ENCODE measurements at places on chromosomes 5 and 9.

DNA sequence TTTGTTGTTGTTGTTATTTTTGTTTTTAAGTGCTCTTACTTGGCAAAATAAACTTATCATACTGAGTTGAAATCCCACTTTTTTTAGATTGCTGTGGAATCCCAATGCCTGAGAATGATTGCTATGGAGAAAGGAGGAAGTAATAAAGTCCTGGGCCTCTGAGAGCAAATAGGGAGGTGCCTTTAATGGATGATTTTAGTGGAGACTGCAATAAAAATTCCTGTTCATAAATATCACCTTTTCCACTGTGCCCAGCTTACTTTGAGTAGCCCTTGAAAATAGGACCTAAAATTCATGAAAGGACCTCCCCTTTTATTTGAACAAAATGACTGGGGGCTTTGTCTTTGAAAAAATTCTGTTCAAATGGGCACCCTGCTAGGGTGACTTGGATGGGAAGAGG is 21.8 kb upstream of the ANKH start:
- no peak for DNase-seq

DNA sequence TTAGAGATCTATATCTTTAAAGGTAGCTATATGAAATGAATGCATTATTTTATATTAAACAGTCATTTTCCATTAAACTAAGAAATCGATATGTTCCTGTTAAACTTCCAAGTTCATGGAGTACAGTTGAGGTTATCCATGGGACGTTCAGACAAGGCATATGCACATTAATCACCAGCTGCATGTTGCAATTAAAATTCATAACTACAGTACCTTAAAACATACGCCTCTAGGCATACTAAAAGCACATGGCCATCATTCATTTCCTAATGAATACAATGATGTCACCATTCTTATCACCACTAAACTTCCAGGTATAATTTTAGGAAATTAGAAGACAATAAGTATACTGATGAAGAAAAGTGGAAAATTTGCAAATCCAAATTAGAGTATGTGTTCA is 174.3 kb downstream of the CDH12 start:
- no peak for DNase-seq

DNA sequence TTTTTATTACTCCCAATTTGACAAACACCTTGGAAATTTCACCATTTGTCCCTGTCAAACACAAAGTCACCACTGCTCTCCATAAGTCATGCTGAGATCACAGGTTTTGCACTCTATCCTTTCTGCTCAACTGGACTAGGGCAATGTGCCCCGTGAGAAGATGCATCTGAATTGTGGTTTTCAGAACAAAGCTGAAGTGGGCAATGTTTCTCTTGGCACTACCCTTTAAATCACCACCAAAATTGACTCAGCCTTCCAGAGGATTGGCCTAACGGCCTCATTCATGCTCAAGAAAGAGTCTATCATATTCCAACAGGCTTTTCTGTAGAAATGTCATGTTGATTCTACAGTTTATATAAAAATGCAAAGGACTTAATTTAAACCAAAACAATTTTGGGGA is 81.0 kb upstream of the TRIO start:
- DNase-seq, result no peak

DNA sequence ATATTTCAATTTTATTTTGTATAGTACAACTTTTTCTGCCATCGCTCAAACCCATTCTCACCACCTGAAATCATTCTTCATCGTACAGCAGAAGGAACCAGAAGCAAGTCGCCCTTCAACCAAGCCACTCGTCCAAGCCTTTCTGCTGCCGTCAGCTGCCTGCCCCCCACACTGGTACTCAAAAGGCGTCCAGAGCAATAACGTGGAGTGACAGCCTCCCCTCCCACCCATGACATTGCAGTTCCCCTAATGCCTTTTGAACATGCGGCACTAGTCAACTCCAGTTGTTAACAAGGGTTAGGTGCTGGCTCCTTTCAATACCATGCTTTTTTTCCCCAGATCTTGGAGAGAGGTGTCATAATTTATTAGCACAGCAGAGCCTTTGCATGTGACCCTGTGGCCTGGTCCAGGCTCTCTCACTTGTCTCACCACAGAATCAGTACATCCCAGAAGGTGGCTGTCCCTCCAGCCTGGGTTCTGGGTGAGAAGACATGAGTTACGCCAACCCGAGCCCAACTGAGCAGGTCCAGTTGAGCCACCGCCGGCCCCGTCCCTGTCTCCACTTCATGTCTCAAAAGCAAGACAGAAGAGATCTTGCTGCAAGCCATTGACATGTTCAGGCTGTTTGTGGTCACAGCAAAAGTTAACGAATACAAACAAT is 20.4 kb upstream of the MED10 start:
- no peak for DNase-seq

GRCh38 chr9:92098638-92099037 is 16.6 kb downstream of the SPTLC1 start:
- no peak for DNase-seq

- no peak for DNase-seq
Observed at GRCh38 chr5:1329111-1329579, 15.8 kb downstream of the CLPTM1L start.

DNA sequence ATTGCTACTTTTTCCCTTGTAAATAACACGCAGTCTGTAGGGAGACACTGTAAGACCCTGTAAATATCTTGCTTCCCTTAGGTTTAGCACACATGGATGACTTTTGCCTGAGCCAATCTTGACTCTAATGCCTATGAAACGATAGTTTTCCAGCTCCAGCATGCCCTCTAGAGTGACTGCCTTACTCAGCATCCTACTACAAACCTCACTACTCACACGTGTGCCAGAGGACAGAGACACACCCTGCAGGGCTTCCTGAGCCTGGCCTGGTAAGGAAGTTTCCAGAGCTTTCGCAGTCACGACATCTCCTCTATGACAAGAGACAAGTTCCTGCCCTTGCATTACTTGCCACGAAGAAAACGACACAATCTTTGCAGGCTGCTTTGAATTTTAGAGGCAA is 138.1 kb downstream of the ATPSCKMT start:
- DNase-seq, result peak; percentile 85

GRCh38 chr5:60487476-60487875 is 212.5 kb downstream of the DEPDC1B start:
- no peak for DNase-seq

GRCh38 chr9:98091735-98092612 is 27.0 kb downstream of the TRIM14 start:
- no peak for DNase-seq

DNA sequence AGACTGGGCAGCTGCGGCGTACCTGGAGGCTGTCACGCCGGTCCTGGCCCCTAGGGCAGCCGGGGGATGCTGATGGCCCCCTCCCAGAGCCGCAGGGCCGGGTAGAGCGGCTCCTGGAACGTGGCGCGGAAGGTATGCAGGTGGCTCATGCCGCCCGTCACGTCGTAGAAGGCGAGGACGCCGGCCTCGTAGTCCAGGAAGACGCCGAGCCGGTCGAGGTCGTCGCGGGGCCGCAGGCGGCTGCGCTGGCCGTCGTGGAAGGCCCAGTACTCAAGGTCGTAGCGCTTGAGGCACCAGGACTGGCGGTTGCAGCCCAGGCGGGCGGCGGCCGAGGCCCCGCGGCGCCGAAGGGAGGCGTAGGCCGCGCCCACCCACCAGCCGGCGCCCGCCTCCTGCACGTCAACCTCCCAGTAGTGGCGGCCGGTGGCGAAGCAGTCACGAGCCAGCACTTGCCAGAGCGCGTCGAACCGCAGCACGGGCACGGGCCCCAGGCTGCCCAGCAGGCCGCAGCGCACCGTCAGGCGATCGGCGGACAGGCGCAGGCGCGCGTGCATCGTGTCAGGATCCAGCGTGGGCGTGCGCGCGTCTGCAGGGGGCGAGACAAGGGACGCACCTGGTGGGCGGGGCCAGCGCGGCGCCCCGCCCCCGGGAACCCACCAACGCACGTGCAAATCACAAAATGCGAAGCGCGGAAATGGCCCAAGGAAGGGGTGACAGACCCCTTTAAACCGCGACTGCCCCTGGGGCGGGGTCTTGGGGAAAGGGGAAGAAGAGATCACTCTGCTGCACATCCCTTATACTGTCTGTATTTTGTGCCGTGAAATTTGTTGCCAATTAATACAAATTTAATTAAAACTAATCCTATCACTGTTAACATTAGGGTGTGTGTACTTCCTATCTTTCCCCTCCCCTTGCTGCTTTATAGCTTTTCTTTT is 31.2 kb downstream of the NANS start:
- DNase-seq, result peak; percentile 63

GRCh38 chr9:37700131-37700530 is 49.4 kb downstream of the FRMPD1 start:
- no peak for DNase-seq

DNA sequence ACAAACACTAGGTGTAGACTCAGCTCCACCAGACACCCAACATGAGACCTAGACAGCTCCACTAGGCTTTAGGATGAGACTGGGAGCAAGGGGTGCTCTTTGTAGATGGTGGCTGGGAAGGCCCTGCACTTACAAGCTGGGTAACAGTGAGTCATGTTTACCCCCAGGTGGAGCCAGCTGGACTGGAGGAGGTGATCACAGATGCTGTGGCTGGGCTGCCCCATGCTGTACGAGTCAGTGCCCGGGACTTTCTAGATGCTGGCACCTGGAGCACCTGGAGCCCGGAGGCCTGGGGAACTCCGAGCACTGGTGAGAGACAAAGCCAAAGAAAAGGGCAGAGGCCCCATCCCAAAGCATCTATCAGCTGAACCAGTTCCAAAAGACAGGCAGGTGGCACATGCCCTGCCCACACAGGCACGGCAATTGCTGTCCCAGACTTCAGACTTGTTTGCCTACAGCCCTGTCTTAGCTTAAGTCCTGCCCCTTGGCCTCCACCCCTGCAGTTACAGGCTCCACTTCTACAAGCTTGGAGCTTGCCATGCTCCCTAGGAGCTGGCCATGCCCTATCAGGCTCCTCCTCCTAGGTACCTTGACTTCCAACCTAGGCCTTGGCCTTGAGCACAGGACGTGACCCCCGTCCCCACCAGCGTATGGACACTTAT is 2.7 kb downstream of the CCL27 start:
- no peak for DNase-seq

GRCh38 chr5:99054972-99055371 is 126.2 kb upstream of the CHD1 start:
- no peak for DNase-seq

DNA sequence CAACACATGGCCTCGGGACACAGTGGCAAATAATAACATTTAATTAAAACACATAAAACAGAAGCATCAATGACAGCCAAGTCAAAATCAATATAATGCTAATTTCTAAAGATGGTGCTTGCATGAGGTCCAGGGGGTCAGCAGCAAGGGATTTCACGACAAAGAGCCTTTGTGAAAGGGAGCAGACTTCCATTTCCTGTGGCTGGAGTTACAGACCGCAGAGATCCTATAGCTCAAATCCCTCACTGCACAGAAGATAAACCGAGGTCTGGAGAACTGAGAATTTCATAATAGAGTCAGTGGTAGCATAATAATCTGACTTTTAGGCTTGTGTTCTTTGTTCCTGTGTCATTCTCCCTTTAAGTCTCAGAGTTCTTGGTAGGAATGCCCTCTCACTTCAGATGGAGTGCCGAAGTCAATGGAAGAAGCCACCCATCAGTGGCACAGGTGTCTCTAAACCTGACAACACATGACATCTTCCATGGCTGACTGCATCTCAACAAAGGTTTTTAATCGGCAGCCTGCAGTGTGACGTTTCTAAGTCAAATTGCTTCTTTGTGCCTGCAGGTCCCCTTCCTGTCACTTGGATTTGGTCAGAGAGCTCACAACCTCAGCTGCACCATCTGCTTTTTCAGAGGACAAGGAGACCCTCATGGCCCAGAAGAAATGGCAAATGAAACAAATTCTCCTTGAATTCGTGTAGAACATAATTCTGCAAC is 67.4 kb downstream of the CARTPT start:
- DNase-seq, result no peak

- DNase-seq, result no peak
Observed at GRCh38 chr5:124451721-124452383, 294.6 kb downstream of the ZNF608 start.

- DNase-seq, result no peak
Observed at GRCh38 chr5:79564798-79565279, 47.4 kb upstream of the TENT2 start.

DNA sequence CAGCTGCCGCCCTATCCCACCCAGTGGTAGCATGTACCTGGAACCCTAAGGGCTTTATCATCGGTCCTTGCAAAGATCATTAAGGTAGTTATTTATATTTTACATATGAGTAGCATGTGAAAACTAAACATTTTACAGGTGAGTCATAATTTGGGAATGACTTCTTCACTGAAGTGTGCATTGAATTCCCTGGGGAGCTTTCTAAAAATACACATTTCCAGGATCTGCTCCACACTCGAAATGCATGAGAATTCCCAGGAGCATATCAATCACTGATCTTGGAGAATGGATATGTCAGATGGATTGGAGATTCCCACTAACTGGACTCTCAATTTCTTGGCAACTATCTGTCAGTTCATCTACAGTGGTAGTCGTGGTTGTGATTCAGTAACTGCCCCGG is 717.5 kb downstream of the IRX1 start:
- no peak for DNase-seq

DNA sequence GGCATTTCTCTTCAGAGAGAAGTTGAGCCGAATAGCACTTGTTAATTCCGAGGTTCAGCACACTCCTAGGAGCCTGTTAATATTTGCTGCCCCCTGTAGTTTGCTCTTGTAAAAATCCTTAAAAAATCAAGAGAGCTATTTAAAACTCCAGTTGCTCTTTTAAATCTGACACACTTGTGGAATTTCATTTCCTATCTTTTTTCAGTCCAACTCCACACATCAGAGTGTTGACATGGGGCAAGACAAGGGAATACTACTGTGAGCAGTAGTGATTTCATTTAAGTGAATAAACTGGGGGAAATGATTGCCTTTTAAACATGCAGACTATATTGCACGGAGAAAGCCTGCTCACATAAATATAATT is 1096.3 kb upstream of the DMAC1 start:
- peak; percentile 1 for DNase-seq

GRCh38 chr5:132387640-132388117 is 18.2 kb downstream of the SLC22A5 start:
- DNase-seq, result peak; percentile 91

DNA sequence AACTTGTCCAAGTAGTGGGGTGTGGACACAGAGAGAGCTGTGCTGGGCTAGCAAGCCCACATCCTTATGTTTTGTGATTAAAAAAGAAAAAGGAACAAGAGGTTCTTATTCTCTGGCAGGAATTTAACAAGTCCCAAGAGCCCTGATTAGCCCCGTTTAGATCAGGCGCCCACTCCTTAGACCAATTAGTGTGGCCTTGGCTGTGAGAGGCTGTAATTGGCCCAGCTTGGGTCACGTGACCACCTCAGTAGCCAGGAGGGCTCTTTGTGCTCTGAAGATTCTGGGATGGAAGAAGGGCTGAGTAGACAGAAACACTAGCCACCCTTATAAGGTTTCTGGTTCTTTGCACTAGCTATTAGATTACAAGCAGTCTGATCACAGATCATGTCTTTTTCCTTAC is 31.1 kb downstream of the GCNT4 start:
- no peak for DNase-seq

Measured in GM03348 (cell line).